ENCODE measurements at places on chromosomes 6 and 20. TPM values are rescaled to one million over a fixed set of nuclear protein-coding genes. Genes with fewer than 3 reads are reported as not detected.

The NRM gene
- 1.6 TPM for total RNA-seq

The PRL gene
- total RNA-seq: not detected

- DNase-seq: peak; percentile 20
Measured at GRCh38 chr6:89895276-89895874, 1.1 kb downstream of the GJA10 start.

DNA sequence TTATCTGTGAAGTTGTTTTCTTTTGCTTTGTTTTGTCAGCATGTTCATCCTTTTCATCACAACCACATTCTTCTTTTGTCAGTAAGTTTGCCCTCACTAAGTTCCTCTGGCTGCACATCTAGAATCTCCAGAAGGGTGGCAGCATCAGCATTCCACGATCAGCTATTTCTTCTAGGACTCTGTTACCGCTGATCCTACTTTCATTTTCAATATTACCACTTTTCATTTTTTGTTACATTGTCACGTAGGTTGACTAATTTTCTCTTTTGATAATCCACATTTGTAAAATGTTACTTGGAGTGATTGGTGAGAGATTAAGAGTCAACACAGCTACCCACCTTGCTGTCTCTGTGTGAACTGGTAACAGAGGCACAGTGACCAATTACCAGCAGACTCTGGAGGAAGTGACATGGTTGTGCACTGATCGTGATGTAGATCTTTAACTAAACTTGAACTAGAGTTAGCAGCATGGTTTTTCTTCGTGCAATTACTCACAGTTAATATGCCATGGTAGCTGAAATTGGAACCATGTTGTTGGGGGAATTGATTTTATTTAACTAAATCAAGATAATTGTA is 307.9 kb upstream of the SLC35B3 start:
- no peak for DNase-seq

GRCh38 chr20:14489544-14489943 is 152.1 kb upstream of the FLRT3 start:
- DNase-seq: no peak

GRCh38 chr6:159678574-159678973 is 14.5 kb downstream of the SOD2 start:
- DNase-seq: no peak

DNA sequence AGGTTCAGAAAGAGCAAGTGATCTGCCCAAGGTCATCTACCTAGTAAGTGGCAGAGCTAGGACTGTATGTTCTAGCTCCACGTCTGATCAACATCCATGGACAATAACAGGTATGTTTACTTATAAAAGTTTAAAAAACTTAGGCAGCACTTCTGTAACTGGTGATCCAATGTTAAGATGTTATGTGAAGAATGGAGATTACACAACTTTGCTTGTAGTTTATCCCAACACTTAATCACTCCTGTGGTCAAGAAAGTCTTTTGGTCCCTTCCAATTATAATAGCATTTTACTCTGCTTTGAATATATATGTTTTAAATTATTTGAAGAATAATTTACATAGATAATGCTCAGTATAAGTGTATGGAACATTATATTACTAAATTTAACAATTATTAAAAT is 4.8 kb downstream of the FBXO30 start:
- no peak for DNase-seq

- DNase-seq: no peak
Measured at GRCh38 chr20:50276119-50277063, 85.8 kb downstream of the CEBPB start.

DNA sequence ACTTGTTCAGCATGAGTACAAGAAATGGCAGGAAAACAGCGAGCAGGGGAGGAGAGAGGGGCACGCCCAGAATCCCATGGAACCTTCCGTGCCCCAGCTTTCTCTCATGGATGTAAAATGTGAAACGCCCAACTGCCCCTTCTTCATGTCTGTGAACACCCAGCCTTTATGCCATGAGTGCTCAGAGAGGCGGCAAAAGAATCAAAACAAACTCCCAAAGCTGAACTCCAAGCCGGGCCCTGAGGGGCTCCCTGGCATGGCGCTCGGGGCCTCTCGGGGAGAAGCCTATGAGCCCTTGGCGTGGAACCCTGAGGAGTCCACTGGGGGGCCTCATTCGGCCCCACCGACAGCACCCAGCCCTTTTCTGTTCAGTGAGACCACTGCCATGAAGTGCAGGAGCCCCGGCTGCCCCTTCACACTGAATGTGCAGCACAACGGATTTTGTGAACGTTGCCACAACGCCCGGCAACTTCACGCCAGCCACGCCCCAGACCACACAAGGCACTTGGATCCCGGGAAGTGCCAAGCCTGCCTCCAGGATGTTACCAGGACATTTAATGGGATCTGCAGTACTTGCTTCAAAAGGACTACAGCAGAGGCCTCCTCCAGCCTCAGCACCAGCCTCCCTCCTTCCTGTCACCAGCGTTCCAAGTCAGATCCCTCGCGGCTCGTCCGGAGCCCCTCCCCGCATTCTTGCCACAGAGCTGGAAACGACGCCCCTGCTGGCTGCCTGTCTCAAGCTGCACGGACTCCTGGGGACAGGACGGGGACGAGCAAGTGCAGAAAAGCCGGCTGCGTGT is 11.6 kb downstream of the TNFAIP3 start:
- DNase-seq: peak; percentile 62

DNA sequence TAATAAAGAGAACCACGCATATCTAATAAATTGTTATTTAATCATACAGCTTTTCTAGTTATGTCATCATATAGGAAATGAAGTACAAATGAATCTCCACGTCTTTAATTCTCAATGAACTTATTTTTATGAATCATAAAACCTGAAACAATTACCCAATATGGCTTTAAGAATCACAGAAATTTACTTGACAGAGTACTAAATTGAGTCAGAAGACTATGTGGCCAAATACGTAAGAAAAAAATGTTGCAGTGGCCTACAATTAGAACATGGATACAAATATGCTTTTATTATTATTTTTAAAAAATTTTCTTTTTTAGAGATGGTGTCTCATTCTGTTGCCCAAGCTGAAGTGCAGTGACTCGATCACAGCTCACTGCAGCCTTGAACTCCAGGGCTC is 584.7 kb upstream of the SLC35B3 start:
- no peak for DNase-seq

DNA sequence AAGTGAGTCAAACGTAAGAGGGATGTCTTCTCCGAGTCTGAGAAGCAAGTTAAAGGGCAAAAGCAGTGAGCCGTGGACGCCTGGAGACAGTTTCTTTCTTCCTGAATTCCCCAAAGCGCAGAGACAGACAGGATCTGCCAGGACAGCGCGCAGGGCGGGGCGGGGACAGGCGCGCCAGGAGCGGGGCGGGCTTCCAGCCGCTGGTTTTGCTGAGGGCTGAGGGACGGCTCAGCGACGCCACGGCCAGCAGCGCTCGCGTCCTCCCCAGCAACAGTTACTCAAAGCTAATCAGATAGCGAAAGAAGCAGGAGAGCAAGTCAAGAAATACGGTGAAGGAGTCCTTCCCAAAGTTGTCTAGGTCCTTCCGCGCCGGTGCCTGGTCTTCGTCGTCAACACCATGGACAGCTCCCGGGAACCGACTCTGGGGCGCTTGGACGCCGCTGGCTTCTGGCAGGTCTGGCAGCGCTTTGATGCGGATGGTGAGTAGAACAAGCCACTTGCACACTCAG is at the start of gene SCGN:
SCGN (plus strand) TSS at position 209 of the 509 bp plus-strand sequence; CDS start at position 398, 189 bp downstream.
- peak; percentile 62 for DNase-seq

GRCh38 chr6:156928972-156929371 is 151.8 kb downstream of the ARID1B start:
- no peak for DNase-seq

DNA sequence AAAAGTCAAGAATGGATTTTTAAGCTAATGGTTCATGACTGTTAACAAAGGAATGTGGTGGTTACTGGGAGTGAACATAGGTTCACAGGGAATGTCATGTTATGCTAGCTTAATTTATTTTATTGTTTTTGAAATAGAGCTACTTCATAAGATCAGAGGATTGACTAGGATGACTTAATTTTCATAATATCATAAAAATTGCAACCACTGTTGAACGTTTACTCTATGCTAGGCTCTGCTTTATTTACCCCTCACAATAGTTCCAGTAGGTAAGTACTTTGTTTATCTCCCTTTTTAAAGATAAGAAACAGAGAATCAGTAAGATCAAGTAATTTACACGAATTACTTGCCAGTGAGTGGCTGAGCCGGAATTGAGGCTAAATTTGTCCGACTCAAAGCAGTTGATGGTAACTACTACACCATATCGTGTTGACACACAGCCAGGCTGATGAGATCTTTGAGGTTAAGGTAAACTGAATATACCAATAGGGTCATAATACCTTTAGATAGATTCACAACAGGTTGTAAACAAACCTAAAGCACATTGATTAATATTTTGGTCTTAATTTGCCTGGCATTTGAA is 194.6 kb upstream of the CITED2 start:
- DNase-seq: no peak

DNA sequence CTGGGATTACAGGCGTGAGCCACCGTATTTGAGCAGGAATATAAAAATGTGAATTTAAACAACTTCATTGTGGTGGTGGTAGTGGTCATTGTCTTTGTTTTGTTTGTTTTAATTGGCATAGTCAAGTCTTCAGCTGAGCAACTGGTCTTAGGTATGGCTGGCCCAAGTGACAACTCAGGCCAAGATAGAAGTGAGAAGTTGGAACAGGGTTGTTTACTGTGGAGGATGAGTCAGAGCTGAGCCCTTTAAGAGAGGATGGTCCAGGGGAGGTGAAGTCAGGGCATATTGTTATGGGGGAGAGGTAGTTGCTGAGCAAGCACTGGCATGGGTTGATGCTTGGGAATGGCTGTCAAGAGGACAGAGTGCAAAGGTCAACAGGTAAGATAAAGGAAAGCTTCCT is 308.2 kb downstream of the FARS2 start:
- no peak for DNase-seq

- DNase-seq: no peak
Measured at GRCh38 chr6:29129326-29130012, 21.6 kb downstream of the OR2J3 start.

DNA sequence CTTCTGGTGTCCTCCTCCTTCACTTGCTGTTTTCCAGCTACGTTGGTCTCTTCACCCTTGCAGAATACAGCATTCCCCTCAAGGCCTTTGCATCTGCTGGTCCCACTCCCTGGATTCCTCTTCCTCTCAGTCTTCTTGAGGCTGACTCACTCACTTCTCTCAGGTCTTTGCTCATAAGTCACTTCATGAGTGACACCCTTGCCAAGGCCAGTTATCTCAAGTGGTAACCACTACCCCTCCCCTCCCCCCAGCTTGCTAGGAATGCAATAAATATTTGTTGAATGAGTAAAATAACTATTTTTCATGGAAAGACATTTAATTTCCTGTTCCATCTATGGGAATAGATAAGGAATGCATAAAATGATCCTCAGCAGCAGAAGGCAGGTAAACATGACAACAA is 131.7 kb downstream of the PLCB4 start:
- no peak for DNase-seq

- DNase-seq: no peak
Measured at GRCh38 chr6:106360989-106361430, 493 bp downstream of the CRYBG1 start.

All from heart right ventricle (tissue), 16 donors.